CD4-positive, alpha-beta T cell treated with Interleukin-6 for 4 hours (primary cell): ENCODE measurements at places on chromosomes 5 and 9.

DNA sequence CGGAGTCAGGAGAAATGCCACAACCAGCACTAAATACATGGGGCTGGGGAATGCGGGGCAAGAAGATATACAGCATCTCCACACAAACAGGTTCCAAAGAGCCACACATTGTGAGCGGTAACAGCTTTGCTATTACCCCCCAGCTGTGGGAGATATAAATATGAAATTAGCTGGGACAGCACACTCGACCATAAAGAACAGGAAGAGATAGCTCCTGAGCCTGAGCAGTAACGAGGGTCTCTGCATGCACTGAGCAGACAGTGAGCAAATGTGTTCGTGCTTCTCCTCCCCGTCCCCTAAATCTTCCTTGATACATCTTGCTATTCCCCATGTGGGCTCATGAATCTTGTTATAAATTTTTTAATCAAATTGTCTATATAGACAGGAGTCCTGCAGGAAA, 53.1 kb downstream of the ADAMTS2 start:
- DNase-seq: no peak

DNA sequence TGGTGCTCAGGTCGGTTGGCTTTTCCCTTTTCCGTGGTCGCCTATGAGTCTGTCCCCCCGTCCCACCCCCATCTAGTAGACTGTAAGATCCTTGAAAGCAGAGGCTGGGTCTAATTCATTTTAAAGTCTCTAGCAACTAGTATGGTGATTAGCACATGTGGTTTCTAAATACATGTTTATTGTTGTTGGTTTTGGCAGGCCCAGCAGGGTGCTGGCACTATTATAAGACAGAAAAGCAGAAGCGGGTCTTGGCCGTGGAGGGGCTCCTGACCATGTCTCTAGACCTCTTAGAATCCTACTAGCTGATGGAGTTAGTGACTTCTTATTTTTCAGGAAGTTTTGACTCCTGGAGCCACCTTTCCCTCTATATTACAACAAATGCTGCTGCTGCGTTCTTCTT, 61.5 kb upstream of the TNFSF8 start:
- DNase-seq: no peak

DNA sequence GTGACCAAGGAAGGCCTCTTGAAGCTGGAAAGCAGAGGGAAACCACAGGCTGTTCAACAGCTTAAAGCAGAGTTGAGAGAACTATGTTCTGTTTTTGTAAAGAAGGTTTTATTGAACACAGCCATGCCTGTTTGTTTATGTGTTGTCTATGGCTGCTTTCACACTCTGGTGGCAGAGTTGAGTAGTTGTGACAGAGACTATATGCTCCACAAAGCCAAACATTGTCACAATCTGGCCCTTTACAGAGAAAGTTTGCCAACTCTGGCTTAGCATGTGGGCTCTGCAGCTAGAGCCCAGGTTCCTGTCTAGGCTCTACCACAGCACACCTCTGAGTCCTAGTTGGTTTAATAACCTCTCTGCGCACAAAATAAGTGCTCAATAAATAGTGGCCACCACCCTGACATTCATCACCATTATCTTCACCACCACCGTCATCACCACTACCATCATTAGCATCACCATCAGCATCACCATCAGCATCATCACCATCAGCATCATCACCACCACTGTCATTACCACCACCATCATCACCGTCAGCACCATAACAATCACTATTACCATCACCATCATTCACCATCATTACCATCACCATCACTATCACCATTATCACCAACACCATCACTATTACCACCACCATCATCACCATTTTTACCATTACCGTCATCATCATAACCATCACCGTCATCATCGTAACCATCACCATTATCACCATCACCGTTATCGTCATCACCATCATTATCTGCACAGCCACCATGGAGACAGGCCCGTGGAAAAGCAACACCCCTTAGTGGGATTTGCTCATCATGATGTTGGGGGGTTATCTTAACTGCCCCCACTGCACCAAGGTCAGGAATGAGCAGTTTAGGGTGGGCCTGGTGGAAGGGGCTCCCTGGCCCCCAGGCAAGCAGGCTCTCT, 18.3 kb downstream of the AKNA start:
- DNase-seq: no peak

DNA sequence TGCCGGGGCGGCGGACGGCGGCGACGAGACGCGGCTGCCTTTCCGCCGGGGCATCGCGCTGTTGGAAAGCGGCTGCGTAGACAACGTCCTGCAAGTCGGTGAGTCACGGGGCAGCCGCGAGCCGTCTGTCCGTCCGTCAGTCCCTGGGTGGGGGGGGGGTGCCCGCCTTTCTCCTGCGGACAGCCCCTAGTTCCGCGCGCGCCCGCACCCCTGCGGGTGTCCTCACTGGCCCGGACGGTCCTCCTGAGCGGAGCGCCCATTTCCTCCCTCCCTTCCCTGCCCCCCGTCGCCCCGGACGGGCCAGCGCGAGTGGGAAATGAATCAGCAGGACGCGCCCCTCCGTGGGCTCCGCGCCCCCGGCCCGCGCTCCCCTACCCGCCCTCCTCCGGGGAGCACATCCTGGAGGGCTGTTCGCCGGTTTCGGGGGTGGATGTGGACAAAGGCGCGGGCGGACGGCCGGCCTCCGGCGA, 828 bp downstream of the ZSWIM6 start:
- DNase-seq: peak; percentile 46

DNA sequence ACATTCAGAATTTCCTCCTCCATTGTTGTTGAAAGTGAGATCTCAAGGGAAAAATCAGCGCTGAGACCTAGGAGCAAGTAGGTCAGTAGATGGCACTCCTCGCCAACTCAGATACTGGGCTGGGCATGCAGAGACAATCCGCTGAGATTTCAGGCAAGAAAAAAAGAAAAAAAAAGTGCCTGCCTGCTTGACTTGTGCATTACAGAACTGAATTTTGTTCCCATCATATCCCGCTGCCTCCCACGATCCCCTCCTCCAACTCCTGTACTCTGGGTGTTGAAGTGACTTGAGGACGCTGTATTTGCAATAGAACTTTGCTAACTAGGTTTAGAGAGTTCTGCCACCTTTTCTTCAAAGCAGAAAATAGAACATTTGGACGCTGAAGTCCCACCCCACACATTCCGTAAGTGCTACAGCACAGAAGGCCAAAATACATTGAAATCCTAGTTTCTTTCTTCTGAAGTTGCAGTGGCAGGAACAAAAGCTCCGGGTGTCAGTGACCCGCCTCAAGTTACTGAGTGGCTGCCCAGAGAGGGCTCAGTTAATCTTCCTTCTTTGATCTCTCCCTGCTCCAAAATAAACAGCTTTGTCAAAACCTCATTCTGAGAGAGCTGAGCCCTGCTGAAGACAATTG, 265.8 kb downstream of the MLLT3 start:
- peak; percentile 71 for DNase-seq

DNA sequence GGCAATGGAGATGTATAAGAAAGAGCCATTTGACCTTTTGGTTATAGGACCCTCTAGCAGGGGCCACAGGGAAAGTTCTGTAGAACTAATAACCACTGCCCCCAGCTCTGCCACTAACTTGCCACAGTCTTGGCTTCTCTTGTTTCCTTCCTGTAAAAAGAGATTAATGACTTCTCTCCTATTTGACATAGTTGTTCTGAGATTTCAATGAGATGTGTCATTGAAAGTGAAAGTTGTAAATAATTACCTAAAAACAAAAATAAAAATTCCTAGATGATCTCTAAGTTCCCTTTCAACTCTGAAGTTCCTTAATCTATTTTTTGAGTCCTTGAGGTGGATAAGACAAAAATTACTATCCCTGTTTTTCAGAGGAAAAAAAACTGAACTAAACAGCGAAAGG, 1.4 kb upstream of the KIF12 start:
- DNase-seq: no peak

DNA sequence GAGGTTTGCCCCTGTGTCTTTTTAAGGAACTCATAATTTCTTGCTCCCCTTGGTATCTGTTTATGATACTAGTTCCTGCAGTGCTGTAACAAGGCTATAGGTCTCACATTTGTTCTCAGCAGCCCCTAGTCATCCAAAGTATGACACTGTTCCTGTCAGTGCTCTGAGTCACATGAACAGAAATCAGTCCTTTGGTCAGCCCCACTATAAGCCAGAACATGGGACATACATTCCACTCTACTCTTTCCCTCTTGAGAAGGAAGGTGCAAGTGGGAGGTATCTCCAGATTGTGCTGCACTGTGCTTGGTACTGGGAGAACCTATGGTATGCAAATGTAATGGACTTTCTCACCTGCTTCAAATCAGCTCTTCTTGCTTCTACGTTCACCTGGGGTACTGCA, 87.0 kb downstream of the IARS1 start:
- no peak for DNase-seq

DNA sequence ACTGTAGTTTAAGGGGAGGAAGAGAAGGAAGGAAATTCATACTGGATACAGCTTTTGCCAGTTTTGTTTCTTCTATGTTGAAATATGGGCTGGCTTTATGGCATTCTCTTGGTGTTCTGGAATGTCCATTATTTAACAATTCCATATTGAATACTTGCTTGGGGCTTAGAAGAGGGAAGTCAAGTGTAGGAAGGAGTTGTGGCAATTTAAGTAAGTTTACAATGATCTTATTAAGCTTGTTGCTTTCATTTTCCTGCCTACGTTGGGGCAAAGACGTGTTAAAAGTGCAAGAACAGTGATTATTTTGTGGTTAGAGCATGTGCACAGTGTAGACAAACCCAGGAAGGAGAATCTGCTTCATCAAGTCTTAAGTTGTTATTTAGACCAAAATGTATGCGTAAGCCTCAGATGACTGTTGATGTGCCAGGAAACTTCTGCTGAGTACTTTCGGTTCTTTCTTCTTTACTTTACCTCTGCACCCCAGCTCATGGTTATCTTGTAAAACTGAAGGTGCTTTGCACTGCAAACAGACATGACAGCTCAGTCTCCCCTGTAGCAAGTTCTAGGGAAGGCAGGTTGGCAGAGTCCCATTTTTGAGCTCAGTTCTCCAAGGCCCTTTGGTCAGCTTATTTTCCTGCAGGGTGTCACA, 75.8 kb downstream of the F2RL2 start:
- peak; percentile 53 for DNase-seq

DNA sequence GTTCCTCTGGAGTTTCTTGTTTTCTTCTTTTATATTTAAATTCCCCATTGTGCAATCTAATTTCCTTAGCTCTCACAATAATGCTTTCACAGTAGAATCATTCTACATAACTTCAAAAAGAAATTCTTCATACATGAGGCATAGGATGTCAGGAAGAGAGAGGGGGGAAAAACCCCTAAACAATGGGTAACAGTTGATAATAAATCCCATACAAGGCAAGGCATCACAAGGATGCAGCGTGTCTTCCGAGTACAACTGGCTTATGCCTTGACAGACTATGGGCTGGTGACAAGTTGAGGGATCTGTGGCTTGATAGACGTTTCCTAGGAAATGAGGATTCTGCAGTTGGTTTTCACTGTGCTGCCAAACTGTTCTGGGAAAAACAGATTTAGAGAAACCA, 247.4 kb downstream of the ARL15 start:
- DNase-seq: no peak

- DNase-seq: no peak
Measured at GRCh38 chr9:117097761-117098160, 317.1 kb downstream of the ASTN2 start.

GRCh38 chr9:35728041-35728971, 3.7 kb downstream of the TLN1 start:
- peak; percentile 51 for DNase-seq

- DNase-seq: no peak
Measured at GRCh38 chr9:118418887-118419565, 714.8 kb downstream of the TLR4 start.

- DNase-seq: peak; percentile 63
Measured at GRCh38 chr5:143402553-143403333, 743 bp downstream of the NR3C1 start.

- no peak for DNase-seq
Measured at GRCh38 chr9:89278551-89278950, 32.4 kb upstream of the CKS2 start.

DNA sequence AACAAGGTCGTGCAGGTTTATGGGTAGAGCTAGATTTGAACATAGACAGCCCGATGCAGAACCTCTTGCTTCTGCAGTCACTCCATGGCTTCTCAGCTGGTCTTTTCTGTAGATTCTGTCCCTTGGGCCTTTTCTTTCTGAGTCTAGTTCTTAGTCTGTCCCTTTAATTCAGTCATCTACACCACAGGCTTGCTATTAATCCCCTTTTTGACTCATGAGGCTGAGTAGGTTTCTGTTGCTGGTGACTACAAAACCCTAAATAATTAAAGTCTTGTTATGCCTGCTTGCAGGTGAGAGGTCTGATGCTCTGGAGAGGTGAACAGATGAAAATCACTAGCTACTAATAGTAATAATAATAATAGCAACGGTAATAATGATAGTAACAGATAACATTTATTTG, 19.3 kb upstream of the STRBP start:
- DNase-seq: no peak

DNA sequence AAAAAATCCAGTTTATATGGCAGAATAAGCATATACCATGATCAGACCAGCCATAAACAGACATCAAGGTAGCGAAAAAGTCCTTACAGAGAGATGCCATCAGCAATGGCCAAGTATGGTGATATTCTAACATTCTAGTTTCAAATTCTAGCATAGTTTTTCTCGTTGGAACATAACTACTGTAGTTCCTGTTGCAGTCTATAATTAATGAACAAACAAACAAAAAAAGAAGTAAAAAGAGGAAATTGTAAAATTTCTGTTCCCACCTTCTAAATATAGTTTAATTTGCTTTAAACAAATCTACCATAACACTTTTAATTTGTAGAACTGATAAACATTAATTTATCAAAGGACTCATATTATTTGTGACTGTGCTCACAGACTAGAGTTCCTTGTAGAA, 9.9 kb upstream of the CD180 start:
- DNase-seq: no peak

GRCh38 chr9:136629879-136630661, 32.6 kb upstream of the EGFL7 start:
- peak; percentile 73 for DNase-seq

DNA sequence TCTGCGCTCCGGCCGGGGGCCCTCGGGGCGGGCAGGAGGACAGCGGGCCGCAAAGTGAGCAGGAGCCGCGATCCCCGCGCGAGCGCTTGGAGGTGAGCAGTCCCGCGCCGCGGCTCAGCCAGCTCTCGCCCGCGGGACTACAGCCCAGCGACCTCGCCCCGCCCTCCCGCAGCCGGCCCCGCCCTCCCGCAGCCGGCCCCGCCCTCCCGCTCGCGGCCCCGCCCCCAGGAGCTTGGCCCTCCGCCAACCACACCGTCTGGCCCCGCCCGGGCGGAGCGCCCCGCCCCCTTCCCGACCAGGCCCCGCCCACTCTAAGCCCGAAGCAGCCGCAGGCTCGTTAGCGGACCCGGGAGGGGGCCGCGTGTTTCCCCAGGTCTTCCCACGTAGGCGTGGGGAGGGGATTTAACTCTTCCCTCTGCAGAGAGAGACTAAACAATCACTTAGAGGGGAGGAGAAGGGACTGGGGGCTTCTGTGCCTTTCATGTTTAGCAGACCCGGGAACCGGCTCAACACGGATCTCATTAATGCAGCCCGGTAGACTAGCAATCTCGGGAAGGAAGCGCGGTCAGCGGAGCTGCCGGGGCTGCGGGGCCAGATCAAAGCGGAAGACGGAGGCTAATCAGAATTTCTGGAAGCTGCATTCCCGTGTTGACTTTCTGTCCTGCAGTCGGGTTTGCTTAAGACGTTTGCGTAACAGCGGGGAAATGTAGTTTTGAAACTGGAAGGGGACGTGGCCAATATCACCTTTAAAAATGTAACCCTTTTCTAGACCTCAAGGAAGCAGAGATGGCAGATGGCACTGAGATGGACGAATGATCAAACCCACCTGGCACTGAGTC, at the start of gene MYO10:
Gene MYO10 (minus strand): TSS at position 139 of the 839 bp plus-strand sequence. CDS start 480 bp downstream, outside the sequence.
- peak; percentile 43 for DNase-seq

GRCh38 chr5:167949435-167949834, 342.0 kb upstream of the WWC1 start:
- no peak for DNase-seq

GRCh38 chr5:160760008-160760407, 92.0 kb downstream of the ATP10B start:
- no peak for DNase-seq
